ENCODE measurements at places on chromosomes 16 and 17.

- DNase-seq: no peak
Observed at GRCh38 chr17:69143151-69143550, 1.5 kb upstream of the ABCA6 start.

DNA sequence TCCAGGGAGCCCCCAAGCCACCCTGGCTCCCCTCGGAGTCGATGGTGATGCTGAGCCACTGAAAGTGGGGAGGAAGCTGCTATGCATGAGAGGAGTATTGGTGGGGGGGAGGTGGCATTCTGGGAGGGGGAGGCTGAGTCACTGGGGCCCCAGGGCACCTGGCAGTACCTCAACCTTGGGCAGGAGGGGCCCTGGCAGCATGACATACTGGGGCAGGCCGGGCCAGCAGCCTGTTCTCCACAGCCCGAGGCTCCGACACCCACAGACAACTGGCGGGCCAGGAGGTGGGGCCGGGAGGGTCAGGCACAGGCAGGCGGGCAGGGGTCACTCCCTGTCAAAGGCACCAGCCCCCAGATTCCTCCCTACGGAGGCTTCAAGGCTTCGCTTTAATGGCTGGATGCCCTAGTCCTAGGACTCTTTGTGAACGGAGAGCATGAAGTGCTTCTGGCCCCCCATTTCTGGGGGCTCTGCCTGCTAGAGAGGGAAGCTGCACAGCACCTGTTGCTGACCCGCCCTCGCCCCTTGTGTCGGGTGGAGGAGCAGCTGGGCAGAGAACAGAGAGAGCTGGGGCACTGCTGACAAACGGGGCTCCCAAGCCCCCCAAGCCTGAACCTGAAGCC lies 928 bp downstream of the CASKIN2 start:
- no peak for DNase-seq

DNA sequence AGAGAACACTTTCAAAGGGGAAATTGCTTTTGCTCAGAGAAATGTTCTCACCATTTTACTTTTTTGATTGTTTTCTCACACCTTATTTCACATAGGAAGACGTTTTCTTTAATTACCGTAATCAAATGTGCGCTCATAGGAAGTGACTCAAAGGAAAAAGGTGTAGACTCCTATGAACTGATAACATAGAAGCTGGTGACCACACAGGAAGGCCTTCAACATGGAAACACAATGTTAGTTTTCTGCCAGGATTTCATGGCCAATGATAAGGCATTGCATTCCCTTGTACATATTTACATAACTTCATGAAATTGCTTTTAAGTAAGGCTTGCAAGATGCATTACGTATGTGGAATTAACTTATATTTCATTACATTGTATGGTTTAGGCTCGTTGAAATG lies 40.9 kb upstream of the KCNJ16 start:
- DNase-seq: no peak

DNA sequence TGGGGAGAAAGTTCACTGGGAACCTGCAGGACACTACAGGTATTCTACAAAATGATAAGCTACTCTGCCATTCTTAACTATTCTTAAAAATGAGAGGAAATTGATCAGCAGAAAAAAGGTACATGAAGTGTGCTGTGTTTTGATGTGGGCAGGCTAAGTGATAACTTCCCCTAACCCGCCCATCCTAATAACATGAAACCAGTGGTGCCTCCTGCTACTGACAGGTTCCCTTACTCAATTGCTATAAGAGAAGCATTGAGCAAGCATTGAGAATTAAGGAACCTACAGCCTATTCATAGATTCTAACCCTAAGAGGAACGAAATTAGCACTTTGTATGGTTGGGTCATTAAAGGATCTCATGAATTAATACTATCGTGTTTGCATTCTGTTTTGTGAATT lies 18.9 kb downstream of the XYLT1 start:
- no peak for DNase-seq

- peak; percentile 4 for DNase-seq
Observed at GRCh38 chr17:4678448-4679026, 25.4 kb downstream of the PELP1 start.

- no peak for DNase-seq
Observed at GRCh38 chr17:12438212-12438611, 227.5 kb upstream of the MYOCD start.

- DNase-seq: peak; percentile 96
Observed at GRCh38 chr17:14737984-14738651, 437.2 kb downstream of the HS3ST3B1 start.

GRCh38 chr16:71568551-71568950 lies 8.3 kb downstream of the TAT start:
- no peak for DNase-seq

GRCh38 chr17:74744714-74745547 lies 3.5 kb upstream of the NHERF1 start:
- no peak for DNase-seq

- no peak for DNase-seq
Observed at GRCh38 chr17:54813896-54814295, 86.8 kb upstream of the TOM1L1 start.

DNA sequence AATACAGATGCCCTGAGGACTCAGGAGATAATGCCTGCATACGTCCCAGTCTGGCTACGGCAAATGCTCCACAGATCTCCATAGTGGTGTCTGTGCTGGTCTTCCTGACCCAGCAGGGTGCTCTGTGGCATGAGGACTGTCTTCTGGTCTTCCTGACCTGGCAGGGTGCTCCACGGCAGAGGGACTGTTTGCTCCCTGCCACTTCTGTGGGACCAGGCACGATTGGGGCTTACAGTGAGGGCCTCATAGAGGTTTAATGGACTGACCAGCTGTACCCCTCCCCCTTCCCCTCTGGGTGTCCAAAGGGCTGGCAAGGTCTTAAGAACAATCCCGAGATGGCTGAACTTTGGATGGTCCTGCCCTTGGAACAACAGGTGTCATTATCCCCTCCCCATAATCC lies 123.1 kb downstream of the C16orf78 start:
- DNase-seq: no peak

- DNase-seq: no peak
Observed at GRCh38 chr17:7084088-7084487, 4.0 kb upstream of the CLEC10A start.

GRCh38 chr17:82477934-82478333 lies 19.4 kb downstream of the NARF start:
- no peak for DNase-seq

DNA sequence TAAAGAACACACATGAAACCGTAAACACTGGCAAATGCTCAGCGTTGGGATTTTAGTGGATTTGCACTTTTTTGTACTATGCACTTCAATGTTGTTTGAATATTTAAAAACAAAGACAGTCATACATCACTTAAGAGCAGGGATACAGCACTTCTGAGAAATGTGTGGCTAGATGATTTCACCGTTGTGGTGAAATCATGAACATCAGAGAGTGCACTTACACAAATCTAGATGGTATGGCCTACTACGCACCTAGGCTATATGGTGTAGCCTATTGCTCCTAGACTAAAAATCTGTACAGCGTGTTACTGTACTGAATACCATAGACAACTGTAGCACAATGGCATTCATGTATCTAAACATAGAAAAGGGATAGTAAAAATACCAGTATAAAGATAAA lies 37.6 kb upstream of the CNEP1R1 start:
- no peak for DNase-seq

DNA sequence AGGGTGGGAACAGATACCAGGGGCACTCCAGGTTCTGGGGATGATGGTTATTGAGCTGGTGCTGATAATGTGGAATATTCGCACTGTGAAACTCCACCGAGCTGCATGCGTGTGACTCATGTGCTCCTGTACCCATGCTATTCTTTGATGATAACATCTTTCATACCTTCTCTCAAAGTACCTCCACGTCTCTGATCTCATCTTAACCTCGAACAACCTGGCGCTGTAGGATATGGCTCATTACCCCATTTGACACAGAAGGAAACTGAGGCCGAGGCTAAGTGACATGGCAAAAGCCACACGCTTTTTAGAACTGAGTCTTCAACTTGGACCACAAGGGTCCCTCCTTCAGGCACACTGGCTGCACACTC lies 30.2 kb upstream of the MRPS23 start:
- DNase-seq: no peak

DNA sequence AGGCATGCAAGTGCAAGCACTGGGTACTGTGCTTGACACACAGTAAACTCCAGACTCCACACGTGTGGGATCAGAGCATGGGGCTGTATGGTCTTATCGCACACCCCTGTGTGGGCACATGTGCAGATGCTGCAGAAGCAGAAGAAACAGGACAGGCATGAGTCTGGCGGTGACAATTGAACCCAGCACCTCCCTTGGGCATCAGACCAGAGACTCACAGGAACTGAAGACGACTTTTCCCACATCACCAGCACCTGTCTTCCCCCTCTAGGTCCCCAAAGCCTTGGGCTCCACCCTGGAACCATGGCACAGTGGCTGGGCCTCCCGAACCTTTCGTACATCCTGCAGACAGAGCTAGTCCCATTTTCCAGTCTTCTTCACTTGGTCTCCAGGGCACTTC lies 126.4 kb upstream of the CDH5 start:
- DNase-seq: no peak

GRCh38 chr17:48915459-48916282 lies 7.5 kb downstream of the UBE2Z start:
- peak; percentile 39 for DNase-seq

- DNase-seq: no peak
Observed at GRCh38 chr16:2438121-2438520, 8.9 kb downstream of the CCNF start.

DNA sequence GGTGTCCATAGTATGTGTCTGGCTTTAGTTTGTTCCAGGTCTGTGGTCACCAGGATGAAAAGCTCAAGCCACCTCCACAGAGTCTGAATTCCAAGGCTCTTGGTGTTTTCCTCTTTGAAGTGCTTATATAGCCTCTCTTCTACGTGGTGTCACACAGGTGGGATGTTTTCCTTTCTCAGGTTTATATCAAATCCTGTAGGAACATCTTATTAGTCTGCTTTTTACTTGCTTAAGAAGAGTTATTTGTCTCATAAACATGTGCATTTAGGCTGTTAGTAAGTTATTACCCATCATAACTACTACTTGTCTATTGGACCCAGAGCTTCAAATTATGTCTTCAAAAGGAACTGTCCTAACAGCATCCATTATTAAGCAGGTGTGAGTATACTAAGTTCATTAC lies at the start of gene KRT39:
TSS of gene KRT39 (minus strand) at position 101 of the 400 bp plus-strand sequence. CDS start at position 9, 92 bp downstream.
- DNase-seq: no peak

DNA sequence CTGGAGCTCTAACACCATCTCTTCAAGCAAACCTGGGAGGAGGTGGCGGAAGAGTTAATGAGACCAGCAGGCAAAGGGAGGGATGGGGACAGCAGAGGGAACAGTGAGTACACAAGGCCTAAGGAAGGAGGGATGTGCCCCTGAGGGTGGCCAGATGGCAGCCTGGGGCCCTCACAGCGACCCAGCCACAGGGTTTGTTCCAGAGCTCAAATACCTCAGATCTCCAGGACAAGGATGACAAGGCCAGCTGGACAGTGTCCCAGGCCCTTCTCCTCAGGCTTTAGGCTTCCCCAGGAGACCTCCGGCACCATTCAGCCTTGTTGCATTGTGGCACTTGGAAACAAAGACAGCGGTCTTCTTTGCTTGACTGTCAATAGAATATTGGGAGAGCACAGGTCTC lies 14.9 kb downstream of the CDIP1 start:
- DNase-seq: no peak

- DNase-seq: no peak
Observed at GRCh38 chr17:12821376-12821940, 32.2 kb downstream of the ARHGAP44 start.

- no peak for DNase-seq
Observed at GRCh38 chr17:59427425-59427921, 96.0 kb downstream of the YPEL2 start.

GRCh38 chr16:4387781-4388180 lies 16.1 kb downstream of the VASN start:
- DNase-seq: no peak

DNA sequence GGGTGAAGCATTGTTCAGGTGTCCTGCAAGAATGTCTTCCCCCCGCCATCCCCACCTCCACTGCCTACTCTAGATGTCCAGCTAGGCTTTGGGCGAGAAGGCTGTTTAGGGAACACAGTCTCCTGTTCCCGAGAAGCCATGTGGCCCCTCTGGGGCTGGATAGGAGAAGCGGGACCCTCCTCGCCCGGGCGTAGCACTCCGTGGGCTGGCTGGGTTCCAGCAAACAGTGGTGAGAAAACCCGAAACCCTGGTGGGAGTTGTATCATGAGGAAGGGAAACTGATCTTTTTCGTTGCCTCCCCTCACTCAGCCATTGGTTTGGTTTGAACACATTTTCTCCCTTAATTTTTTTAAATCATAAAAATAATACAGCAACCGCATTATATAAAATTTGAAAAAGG lies 56.6 kb downstream of the IRF8 start:
- no peak for DNase-seq

DNA sequence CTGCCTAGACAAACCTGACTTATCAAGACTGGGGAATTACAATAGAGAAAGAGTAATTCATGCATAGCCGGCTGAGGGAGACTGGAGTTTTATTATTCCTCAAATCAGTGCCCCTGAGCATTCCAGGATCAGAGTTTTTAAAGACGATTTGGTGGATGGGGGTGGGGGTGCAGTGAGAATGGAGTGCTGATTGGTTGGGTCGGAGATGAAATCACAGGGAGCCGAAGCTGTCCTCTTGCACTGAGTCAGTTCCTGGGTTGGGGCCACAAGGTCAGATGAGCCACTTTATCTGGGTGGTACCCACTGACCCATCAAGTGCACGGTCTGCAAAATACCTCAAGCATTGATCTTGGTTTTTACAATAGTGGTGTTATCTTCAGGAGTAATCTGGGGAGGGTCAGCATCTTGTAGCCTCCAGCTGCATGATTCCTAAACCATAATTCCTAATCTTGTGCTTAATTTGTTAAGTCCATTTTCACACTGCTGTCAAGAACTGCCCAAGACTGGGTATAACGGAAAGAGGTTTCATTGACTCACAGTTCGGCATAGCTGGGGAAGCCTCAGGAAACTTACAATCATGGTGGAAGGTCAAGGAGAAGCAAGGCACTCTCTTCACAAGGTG lies 69.6 kb downstream of the MARF1 start:
- DNase-seq: no peak

DNA sequence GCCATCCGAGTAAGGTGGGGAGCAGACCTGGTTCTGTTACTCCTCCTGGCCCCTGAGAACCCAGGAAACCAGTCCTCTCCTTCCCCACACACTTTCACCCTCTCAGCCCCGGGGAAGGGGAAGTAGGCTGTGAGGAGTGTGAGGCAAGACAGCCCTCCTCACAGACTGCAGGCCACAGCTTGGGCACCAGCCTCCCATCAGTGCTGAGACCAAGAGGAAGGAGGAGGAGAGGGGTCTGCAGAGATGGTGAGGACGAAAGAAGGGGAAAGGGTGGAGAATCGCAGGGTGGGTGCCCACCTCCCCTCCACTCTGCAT lies 7.0 kb downstream of the G6PC3 start:
- no peak for DNase-seq

GRCh38 chr16:89536886-89537548 lies 23.5 kb upstream of the RPL13 start:
- no peak for DNase-seq

GRCh38 chr16:90019543-90020259 lies 445 bp upstream of the DBNDD1 start:
- peak; percentile 13 for DNase-seq

- DNase-seq: no peak
Observed at GRCh38 chr17:63841350-63842172, 924 bp downstream of the SMARCD2 start.

- no peak for DNase-seq
Observed at GRCh38 chr16:54931120-54932014, 702 bp downstream of the IRX5 start.

GRCh38 chr17:60087882-60088669 lies 9.4 kb upstream of the HEATR6 start:
- DNase-seq: no peak

- no peak for DNase-seq
Observed at GRCh38 chr17:60327901-60328273, 64.0 kb downstream of the USP32 start.
